ENCODE measurements at places on chromosomes 6 and 20.

DNA sequence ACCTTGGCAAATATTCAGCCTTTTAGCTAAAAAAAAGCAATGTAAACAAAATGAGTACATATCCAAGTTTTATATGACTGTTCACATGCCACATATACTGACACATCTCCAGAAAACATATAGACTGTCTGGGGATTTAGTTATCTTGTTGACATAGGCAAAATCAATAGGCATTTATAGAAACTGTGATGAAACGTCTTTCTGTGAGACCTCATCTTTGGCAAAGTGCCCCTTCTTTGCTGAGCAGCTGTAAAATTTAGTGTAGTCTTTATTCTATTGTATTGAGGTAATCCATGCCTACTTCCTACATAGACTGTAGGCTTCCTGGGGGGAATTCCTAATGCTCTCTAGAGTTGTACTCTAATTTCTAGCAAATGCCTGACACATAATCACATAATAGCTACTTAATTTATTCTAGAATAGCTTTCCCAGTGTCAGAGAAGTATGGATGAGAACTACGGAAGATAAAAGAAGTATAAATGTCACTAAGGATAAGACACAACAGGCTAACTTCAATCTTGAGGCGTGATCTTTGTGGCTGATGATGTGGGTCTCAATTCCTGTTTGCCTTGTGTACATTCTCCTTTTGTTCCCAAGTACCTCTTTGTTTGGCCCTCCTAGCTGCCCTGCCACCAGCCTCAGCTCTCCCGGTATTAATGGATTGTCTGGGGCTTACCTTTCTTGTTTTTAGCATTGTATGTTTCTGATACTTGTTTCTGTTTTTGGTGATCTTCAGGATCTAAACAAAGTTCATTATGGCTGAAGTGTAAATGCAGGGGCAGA is 30.6 kb downstream of the PTCHD4 start:
- DNase-seq, result no peak

DNA sequence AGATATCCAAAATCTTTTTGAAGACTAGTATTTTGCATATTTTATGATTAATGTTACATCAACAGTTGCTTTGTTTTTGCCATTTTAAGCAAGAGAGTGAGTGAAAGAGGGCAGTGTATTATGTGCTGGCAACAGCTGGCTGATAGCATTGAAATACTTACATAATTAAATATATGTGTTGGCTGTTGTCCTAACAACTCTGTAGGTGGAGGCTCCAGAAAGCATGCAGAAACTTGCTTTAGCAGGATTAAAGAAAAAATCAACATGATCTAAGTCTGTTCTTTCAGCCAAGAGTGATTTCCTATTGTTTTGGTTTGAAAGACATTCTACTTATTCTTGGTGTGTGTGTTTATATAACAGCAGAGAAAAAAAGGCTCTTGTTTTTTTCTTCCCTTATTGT is 127.5 kb downstream of the CDKAL1 start:
- no peak for DNase-seq

DNA sequence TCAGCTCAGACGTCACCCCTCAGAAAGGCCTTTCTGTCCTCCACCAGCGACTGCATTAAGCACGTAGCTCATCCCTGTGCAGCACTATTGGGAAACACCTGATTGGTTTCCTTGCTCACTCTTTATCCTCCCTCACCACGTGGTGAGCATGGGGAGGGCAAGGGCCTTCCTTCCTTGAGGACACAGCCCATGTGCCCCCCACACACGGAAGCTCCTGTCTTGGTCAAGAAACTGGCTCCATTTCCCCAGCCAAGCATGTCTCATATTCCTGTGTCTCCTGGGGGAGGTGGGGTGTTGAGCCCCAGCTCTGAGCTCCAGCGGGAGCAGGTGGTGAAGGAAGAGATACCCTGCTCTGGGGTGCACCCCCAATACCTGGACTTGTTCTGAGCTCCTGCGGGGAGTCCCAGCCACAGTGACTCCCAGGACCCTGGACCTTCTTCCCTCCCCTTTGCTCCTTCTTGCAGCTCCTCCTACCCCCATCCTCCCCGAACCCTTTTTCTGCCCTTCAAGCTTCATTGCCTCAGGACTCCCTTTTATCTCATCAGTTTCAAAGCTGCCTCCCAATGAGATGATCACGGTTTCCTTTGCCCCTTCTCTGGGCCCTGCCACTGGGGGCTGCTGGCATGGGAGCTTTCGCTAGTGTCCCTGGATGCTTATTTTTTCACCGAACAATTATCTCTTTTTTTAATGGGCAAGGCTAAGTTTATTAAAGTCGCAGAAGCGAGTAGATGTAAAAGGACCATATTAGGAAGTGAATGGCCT is 230.1 kb downstream of the TFAP2C start:
- DNase-seq, result no peak

DNA sequence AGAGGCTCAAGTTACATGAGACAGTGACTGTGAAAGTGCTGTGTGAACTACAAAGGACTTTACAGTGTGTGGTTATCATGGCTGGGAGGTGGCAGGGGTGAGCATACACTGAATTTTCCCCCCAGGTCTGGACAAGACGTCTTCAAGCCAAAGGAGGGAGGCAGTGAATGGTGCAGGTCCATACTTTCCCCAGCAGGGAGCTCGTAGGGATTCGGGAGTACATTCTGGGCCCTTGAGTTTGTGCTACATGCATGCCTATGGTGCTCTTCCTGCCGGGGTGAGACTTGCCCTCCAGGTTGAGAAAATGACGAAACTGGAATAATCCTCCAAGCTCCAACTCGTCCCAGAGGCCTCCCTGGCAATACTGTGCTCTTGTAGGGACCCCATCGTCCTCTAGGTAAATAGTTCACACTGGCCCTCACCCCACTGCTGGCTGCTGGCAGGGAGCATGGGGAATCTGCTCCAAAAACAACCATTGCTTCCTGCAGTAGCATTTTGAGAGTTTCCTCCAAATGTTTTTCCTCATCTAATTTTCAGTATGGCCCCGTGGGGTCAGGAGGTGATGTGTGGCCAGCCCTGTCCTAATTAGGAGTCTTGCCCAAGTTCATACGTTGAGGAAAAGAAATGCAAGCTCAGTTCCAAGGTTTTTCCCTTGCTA is 57.6 kb downstream of the ZNF831 start:
- no peak for DNase-seq

DNA sequence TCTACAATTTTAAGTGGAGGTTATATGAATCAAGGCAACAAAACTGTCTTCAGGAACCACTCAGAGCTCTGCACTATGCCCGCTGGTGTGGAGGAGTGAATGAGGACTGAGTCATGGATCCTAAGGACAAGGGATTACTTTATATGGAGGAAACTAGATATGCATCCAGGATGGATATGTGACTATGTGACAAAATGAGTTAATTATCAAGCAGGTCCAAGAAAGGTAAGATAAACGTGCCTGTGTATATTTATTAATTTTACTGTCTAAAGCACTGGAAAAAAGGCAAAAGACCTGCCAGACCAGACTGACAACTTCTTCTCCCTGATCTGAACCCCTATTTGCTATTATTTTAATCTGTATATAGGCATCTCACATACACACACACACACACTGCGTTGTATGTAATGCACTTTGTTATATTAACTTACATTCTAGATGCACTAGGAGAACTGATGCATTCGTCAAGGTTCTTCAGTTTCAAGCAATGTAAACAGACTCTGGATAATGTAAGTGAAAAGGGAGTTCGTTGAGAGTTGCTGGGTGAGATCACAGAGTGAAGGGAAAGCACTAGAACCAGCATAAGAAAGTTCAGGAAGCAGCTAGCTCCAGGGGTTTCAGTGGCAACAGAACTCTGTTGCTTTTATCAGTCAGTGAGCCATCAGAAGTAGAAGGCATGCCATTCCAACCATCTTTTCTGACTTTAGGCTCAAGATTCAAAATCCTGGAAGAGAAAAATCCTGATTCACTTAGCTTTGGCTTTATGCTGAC is 26.4 kb upstream of the ADGRG6 start:
- DNase-seq, result no peak

GRCh38 chr6:3991941-3992340 is 87.0 kb downstream of the FAM217A start:
- DNase-seq, result no peak

- no peak for DNase-seq
Measured at GRCh38 chr20:3687655-3688054, 5.8 kb upstream of the ADAM33 start.

- no peak for DNase-seq
Measured at GRCh38 chr20:58712151-58712791, 19.7 kb downstream of the NPEPL1 start.

DNA sequence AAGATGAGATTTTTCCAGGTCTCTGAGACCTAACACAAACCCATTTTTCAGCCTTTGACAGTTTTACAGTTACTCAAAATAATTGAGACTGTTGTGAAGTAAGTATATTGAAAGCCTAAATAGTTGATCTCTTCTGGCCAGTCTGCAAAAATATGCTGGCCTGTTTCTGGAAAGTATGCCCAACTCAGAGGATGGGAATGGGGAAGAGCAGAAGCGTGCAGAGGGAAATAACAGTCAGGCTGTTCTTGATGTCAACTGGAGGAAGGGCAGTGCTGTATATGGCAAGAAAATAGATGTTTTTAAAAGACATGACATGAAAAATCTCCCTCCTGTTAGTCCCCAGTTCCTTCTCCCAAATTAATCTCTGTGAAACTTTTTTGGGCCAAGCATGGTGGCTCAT is 3.8 kb downstream of the GID8 start:
- DNase-seq, result no peak

- DNase-seq, result no peak
Measured at GRCh38 chr6:36033935-36034334, 6.3 kb downstream of the MAPK14 start.

- no peak for DNase-seq
Measured at GRCh38 chr6:114032721-114033120, 61.8 kb upstream of the HDAC2 start.

DNA sequence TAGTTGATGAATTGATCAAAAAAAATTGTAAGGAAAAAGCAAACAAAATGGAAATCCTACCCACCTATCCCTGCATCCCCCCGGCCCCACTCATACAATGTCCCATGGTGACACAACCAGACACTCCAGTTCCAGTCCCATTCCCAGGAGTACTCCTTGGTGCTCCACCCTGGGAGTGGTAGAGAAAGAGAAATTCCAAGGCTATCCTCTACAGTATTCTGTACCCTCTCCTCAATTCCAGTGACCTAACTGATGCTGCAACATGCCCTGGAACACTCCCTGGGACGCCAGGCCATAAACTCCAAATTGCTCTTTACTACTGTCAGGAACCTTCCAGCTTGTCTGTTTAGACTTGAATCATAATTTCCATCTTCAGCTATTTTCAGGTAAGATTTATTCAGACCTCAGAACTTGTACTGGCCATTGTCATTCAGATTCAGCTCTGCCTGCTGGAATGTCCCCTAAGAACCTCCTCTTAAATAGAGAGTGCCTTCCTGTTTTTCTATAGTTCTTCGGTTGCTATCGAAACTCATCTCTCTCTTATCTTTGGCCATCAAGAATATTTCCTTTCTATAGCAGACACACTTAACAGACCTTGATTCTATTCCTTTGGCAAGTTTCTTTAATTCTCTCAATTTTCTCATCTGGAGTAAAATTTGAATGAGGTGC is 8.7 kb downstream of the GPX6 start:
- DNase-seq, result no peak

GRCh38 chr20:44993343-44993742 is 27.0 kb downstream of the STK4 start:
- DNase-seq, result no peak

DNA sequence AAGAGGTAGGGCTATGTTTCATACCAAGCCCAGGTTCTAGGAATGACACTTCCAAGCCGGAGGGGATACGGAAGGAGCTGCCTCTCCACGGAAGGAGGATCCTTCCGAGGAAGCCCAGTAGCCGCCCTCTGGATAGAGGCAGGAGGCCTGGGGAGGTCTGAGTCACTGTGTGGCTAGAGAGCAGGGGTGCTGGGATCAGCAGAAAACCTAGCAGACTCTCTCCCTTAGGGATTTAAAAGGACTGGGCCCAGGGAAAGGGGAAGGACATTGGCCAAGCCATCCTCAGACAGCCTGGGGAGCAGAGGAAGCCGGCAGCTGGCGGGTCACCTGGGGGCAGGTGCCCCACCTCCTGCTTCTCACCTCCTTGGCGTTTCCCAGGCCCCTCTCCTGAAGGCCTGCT is 36.6 kb upstream of the NFATC2 start:
- DNase-seq, result no peak

- no peak for DNase-seq
Measured at GRCh38 chr20:33267701-33268100, 15.3 kb upstream of the BPIFB1 start.

DNA sequence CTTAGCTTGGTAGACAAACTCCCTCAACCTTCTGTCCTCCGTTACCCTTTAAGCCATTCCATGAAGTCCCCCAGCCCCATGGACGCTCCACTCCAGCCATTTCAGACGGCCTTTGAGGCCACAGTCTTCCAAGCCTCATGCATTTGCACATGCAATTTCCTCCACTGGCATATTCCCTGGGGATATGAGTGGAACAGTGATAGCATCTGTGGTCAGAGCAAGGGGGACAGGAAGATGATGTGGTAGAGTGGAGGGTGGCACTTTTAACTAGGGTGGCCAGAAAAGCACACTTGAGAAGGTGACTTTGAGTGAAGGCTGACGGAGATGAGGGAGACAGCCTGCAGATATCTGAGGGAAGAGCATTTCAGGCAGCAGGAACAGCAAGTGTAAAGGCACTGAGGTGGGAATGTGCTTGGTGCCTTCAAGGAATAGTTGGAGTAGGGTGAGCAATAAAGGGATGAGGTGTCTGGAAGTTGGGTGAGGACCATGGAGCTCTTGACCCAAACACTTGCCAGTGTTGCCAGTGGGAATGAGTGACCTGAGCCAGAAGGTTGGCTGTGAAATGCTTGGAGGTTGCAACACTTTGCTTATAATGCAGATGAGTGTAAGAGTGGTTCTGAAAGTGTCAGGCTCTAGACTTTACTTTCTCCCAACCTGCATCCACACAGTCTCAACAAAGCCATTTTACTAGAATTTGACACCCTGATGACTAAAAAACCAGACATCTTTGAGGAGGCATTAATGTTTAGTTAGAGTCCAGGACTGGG is 275.6 kb upstream of the SUPT3H start:
- DNase-seq, result no peak

GRCh38 chr6:128111096-128111495 is 210.2 kb upstream of the THEMIS start:
- DNase-seq, result no peak

GRCh38 chr6:82915666-82916065 is 150.0 kb downstream of the UBE3D start:
- no peak for DNase-seq

- no peak for DNase-seq
Measured at GRCh38 chr20:62012631-62013030, 53.0 kb downstream of the TAF4 start.

DNA sequence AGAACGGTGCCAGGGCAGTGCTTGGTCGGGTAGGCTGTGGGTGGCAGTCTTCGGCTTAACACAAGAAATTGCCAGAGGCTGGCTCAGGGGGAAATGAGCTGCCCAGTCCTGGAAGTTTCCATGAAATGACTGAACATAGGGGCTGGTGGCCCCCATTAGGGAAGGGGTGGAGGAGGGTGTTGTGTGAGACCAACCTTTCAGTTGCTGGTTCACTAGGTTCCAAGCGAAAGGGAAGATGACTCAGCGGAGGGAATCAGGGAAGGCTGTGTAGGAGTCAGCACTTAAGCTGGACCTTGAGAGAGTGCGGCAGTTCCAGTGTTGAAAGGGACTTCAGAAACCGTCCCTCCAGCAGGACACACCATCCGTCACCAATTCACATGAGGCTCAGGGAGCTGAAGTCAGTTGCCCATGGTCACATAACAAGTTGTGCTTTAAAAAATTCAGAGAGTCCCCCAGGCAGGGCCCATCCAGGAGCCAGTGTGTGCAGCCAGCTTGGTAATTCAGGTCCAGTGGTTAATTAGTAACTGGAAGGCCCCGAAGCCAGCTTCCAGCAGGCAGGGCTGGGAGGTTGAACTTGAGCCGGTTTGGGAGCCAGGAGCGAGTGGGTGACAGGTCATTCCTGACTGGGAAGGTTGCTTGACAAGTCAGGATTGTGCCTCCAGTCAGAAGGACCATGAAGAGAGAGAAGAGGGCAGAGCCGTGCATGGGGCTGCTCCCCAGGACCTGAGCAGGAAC is at the start of gene SGK2:
SGK2 (plus strand) TSS at position 616 of the 735 bp plus-strand sequence. CDS start 7,469 bp downstream, outside the sequence.
- DNase-seq, result no peak

All from anterior cingulate cortex (tissue), 58 donors.